ENCODE measurements at places on chromosomes 3 and 15. TPM values are rescaled to one million over a fixed set of nuclear protein-coding genes. Genes with fewer than 3 reads are reported as not detected.

Gene GCNT3
- 2.6 TPM for total RNA-seq

Gene SLC38A3
- not detected for total RNA-seq

Gene ACTR8
- 24.1 TPM for total RNA-seq

Gene COLQ
- total RNA-seq: not detected

Gene GPR156
- 1.6 TPM for total RNA-seq

Gene NEO1
- 7.3 TPM for total RNA-seq

Gene SYNPR
- not detected for total RNA-seq

Data from A172 (cell line).